ENCODE measurements at places on chromosomes 13 and 19.

GRCh38 chr19:4456476-4456842, 1.1 kb downstream of the UBXN6 start:
- peak; percentile 59 for DNase-seq

DNA sequence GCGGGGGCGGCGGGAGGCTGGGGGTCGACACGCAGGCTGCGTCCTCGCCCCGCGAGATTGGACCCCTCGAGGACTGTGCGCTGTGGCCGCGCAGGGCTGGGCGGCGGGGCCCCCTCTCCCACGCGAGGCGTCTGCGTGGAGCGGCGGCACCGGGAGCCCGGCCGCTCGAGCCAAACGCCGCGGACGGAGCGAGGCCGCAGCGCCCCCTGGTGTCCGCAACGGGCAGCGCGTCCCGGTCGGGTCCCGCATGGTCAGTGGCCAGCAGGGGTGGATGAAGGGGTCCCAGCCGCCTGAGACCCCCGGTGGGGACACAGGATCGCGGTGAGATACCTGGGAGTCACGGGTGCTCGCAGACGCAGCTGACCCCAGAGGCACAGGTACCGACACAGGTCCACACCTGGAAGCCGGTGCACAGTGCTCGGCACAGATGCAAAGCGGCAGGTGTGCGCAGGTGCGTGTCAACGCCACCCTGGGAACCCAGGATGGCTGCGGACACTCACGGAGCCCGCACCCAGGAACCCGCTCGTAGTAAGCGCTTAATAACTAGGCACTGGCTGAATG, 2.1 kb upstream of the CIRBP start:
- DNase-seq, result no peak

DNA sequence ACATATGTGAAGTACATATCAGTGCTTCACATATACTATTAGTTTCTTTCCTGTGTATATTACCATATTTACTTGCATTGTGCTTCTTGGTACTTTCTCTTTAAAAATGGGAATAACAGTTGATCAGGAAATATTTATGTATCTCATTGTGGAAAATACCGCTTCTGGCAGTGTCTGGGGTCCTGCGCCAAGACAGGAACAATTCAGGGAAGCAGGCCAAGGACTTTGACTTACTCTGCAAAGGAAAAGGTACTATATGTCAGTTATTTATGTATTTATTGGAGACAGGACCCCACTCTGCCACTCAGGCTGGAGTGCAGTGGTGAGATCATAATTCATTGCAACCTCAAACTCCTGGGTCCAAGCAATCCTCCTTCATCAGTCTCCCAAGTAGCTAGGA, 57.7 kb upstream of the NBEA start:
- DNase-seq, result no peak

DNA sequence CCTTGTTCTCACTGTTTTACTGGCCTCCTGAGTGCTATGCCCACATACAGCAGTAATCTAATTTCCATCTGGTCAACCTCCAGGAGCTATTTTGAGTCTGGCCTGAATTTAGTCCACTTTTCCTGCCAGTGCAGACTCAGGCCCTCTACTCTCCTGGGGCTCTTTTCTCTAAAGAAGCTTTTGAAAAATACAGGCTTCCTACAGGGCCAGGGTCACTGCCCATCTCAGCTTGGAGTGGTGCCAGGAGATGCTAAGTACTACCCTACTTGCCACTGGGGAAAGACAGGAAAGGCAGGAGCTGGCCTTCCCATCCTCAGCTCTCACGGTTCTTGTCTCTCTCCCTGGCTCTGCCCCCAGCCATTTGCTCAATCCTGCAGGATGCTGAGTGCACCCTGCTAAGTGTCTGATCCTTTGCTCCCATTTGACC, 101.7 kb upstream of the SERP2 start:
- DNase-seq, result no peak

DNA sequence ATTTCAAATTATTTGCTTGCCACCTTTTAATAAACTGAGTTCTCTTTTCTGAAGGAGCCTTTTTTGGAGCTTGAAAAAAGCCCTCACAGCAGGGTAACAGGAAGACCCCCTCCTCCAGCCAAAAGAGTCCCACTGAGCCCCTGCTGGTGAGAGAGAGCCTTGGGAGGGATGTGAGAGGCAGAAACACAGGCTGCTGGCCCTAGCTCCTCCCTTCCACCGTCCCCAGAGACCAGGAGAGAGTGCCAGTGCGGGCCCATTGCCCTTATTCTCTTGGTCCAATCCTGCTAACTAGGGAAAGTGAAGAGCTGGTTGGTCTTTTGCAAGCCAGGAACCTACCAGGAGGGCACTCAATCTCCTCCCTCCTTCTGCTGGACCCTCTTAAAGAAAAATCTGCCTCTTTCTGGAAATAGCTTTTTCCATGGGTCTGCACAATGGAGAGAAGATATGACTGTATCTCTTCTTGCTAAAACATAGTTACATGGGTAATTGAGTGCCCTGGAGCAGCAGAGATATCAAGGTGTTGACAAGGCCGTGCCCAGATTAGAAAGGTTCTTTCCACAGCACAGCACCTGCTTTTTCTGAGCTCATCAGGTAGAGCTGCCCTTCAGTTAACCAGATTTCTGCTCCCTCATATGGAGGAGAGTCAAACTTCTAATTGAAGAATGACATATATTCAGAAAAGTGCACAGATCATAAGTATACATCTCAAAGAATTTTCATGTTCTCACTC, 113.9 kb downstream of the LRCH1 start:
- no peak for DNase-seq

DNA sequence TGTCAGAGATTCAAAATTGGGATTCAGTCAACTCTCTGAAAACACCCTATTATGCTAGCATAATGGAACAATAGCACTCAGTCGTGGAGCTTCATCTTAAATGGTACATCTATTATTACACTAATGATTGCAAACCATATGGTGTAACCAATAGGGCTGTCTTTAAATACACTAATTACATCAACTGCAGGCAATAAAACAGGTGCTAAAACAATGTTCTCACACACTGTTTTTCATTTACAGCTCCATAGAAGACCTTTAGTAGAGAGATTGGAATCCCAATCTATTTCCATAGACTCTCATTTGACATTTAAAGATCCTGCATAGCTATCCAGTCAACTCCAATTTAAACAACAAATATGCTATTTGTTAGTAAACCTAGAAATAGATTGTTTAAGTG, 1917.4 kb downstream of the OLFM4 start:
- DNase-seq, result no peak

- DNase-seq, result no peak
Measured at GRCh38 chr19:1169411-1169791, 4.7 kb downstream of the SBNO2 start.

- no peak for DNase-seq
Measured at GRCh38 chr13:73273745-73274144, 214.9 kb downstream of the KLF5 start.

- DNase-seq, result no peak
Measured at GRCh38 chr19:54009440-54009839, 18.0 kb downstream of the CACNG6 start.

GRCh38 chr13:76826527-76826926, 59.7 kb downstream of the KCTD12 start:
- DNase-seq, result no peak

DNA sequence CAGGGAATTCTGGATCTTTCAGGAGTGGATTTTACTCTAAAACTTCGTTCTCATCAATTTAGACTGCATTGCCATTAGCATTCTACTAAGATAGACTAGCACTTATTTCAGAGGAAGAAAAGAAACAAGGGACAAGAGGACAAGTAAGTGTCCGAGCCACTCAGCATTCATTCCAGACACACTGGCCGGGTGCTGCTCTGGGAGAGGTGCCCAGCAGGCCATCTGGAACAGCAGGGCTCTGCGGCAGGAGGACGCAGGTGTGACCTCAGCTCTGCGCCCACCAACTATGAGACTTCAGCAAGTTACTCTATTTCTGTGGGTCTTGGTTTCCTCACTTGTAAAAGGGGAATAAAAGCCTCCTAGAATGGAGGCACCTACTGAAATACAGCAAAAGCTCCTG, 4.2 kb downstream of the EPS15L1 start:
- no peak for DNase-seq

DNA sequence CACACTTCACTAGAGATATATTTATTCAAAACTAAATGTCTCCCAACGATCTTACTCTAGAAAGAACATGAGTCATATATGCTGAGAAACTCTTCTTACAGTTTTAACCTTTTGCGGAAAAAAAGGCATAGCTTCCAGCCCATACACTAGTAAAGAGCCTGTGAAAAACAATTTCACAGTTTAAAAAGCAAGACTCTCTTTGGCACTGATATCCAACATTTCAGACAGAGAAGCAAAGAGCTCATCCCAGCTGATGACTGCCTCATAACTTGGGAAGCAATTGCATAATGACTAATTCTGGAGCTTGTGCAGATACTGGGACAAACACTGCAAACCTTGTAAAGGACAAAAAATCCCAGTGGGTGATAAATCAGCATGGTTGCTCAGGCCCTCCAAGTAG, 88.0 kb downstream of the ENOX1 start:
- DNase-seq, result no peak

DNA sequence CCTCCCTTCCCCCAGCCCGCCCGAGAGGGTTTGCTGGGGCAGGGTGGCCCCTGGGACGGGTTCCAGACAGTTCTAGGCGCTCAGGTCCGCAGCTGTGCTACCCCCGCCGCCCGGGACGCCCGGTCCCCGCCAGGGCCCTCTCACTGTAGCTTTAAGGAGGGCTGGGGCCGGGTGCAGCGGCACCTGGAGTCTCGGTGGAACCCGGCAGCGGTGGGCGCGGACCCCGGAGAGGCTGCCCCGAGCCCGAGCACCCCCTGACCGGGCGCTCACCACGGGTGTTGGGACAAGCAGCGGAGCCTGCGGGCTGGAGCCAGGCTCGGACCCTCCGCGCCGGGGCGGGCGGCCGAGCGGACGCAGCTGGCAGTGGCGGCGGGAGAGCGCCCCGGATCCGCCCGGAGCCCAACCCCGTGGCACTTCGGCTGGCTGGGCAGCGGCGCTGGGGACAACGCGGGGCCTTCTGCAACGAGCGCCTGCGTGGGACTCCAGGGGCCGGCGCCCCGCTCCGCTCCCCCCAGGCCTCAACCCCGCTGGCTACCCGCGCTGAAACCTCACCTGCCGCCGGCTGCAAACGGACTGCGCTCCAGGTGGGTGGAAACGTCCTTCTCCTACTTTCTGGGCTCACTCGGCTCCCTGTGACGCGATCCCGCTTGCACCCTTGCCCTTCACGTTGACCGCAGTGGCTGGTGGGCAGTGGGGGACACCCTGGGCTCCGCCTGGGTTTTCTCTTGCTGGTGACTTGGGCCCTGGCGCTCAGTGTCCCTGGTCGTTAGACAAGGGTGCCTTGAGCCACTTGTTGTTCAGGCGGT, 81.1 kb downstream of the ZNF429 start:
- no peak for DNase-seq

- DNase-seq, result no peak
Measured at GRCh38 chr19:1156305-1156801, 17.7 kb downstream of the SBNO2 start.

DNA sequence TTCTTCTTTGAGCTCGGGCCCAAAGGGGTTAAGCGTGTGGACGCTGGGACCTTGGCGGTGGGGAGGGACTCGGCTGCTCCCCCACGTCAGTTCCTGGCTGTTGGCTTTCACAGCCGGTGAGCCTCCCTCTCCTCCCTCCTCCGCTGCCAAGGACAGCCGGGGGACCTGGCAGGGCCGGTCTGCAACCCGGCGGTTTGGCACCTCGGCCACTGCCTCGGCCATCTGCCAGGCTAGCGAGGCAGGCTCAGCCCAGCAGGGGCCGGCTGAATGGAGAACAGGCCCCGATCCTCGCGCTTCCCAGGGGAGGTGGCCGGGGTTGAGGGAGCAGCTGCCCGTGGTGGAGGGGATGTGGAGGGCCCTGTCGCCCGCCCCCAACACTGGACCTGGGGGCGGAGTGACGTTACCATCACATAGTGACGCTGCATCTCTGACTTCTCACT, 5.0 kb downstream of the TLE5 start:
- peak; percentile 82 for DNase-seq

DNA sequence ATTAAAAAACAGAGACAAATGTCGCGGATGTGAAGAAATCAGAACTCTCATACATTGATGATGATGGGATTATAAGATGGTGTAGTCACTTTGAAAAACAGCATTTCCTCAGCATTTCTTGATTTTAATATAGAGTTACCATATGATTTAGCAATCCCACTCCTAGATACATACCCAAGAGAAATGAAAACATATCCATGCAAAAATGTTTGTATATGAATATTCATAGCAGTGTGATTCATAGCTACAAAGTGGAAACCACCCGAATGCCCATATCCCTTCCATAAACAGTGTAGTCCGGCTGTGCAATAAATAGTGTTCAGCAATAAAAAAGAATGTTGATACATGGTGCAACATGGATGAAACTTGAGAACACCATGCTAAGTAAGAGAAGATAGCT, 44.6 kb downstream of the DPY19L3 start:
- DNase-seq, result no peak

DNA sequence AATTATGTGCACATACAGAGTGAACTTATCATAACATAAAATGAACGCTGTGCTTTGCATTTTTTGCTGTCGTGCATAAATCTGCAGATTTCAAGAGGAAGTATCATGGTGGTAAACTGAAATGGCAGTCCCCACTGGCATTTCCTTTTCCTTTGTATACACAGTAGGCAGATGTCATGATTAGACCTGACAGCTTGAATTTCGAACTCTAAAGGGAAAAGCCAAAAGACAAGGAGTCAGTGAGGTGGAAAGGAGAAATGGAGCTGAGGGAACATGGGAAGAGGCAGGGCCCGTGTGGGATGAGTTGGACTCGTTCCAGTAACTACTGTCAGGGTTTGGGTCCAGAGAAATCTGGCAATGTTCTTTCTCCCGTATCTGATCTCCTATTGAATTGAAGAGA, 454.1 kb upstream of the SGCG start:
- DNase-seq, result no peak

DNA sequence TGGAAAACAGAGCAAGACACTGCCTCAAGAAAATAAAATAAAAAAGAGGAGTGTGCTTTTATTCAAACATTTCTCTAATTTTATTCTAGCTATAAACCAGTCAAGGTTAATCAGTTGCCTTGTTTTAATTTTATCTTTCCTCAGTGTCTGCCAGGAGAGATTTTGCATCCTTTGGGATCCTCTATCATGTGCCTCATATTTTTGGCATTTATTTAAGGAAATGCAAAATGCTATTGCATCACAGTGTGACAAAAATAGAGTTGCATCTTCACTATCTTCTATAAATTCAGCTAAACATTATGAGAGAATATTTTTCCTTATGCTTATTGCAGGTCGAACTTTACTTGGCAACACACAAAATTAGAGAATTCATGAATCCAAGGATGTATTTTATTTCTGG, 639.0 kb upstream of the KLF12 start:
- DNase-seq, result no peak

DNA sequence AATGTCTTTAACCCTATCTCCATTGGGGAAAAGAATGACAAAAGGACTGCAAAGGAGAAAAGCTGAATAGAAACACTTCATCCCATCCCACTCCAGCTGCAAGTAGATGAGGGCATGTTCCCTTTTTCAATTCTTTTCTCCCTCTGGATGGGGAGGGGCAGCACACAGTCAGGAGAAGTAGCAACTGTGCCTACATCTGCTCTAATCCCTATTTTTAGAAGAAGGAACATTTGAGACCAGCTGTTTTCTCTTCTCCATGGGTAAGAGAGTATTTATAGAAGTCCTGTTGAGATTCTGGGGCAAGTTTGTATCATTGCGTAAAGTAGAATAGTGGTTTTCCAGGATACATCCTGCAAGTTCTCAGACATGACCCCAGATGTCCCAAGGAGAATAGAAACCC, 9.3 kb upstream of the GTF3A start:
- no peak for DNase-seq
